ENCODE measurements at places on chromosomes 11 and 22.

- DNase-seq, result no peak
Measured at GRCh38 chr22:41966607-41967240, 2.5 kb upstream of the SEPTIN3 start.

DNA sequence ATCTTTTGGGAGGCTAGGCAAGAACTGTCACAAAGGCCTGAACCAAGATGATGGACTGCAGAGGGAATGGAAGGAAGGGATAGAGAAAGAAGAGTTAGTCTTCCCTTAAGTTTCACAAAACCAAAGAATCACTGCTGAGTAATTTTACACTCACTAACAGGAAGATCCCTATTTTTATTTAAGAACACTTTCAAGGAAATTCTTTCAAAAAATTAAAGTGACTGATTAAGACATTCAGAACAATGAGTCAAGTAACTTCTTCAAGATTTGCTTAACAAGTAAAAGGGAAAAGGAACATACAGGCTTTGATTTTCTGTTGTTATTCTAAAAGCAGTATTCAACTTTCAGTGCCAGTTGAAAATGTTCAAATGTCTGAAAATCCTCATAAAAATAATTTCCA lies 3.1 kb downstream of the PITPNB start:
- no peak for DNase-seq

DNA sequence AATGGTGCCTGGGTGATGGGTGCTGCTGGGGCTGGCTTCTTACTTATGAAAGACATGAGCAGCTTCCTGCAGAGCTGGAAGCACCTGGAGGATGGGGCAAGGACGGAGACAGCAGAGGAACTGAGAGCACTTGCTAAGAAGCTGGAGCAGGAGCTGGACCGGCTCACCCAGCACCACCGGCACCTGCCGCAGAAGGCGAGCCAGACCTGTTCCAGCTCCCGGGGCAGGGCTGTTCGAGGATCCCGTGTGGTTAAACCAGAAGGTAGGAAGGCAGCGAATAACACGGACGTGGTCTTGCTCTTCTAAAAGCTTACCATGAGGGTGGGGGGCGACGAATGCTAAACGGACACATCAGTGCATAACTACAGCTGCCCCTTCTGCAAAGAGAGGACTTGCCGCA lies 9.3 kb downstream of the APOL5 start:
- DNase-seq, result no peak

GRCh38 chr11:62075438-62075837 lies 48.4 kb upstream of the INCENP start:
- no peak for DNase-seq

GRCh38 chr11:44877571-44878497 lies 72.8 kb downstream of the TP53I11 start:
- DNase-seq, result no peak

DNA sequence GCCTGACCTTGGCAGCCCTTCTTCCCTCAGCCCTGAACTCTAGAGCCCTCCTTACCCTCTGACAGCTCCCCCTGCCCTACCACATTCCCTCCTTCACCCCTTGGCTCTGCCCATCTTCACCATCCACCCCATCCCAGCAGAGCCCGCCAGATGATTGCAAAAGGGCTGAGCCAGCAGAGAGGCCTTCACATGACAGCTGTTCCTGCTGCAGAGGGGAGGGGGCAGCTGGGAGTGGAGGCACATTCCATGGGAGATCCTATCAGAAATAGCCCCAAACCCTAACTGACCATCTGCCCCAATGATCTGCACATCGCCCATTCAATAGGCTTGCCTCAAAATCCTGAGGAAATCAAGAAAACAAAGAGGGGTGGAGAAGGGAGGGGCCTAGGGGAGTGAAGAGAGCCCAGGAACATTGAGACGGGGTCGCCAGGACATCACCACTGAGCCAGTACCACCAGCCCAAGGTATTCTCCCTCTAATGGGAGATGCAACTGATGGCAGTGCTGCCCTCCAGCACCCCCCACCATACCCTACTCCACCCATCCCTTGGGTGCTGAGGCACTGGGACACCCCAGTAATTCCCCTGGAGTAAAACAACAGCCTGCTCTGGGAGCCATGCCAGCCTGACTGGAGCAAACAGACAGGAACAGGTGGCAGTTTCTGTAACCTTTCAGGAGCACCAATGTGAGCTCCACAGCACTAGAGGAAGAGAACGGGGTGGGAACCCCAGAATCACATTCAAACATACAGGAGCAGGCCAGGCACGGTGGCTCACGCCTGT lies 8.0 kb upstream of the AHNAK start:
- DNase-seq, result peak; percentile 91

DNA sequence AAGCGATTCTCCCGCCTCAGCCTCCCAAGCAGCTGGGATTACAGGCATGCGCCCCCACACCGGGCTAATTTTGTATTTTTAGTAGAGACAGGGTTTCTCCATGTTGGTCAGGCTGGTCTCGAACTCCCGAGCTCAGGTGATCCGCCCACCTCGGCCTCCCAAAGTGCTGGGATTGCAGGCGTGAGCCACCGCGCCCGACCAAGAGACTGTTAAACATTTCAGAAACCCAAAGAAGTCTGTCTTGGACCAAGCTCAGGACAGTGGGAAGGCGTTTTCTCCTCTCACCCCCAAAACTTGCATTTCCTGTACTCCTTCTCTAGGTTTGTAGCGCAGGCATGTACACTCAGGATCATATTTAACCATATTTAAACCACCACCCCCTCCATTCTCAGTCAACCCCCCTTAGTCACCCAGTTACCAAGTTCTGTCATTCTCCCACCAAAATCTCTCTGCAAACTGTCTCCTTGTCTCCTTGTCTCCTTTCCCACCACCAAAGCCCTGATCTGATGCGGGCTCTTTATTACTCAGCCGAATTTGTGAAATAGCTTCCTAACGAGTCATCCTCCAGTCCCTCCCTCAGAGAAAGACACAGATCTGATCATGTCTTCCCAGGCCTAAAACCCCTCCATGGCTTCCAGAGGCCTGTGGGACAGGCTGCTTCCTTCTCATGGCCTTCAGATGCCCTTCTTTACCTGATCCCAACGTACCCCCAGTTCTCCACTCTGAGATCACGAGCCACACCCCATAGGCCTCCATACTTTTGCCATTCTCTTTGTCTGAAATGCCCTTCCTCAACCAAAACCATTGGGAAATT lies 29.0 kb upstream of the CREB3L1 start:
- no peak for DNase-seq

DNA sequence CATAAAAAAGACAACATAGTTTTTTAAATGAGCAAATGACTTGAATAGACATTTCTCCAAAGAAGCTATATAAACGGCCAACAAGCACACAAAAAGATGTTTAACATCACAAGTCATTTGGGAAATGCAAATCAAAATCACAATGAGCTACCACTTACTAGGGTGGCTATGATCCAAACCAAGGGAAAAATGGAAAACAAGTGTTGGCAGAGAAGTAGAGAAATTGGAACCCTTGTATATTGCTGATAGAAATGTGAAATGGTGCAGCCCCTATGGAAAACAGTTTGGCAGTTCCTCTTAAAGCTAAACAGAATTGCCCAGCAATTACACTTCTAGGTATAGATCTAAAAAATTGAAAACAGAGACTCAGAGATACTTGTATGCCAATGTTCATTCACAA lies 29.0 kb downstream of the PAMR1 start:
- DNase-seq, result no peak

GRCh38 chr11:65003282-65003681 lies 6.5 kb upstream of the BATF2 start:
- DNase-seq, result no peak

GRCh38 chr11:116580799-116581198 lies 192.0 kb downstream of the BUD13 start:
- DNase-seq, result no peak

DNA sequence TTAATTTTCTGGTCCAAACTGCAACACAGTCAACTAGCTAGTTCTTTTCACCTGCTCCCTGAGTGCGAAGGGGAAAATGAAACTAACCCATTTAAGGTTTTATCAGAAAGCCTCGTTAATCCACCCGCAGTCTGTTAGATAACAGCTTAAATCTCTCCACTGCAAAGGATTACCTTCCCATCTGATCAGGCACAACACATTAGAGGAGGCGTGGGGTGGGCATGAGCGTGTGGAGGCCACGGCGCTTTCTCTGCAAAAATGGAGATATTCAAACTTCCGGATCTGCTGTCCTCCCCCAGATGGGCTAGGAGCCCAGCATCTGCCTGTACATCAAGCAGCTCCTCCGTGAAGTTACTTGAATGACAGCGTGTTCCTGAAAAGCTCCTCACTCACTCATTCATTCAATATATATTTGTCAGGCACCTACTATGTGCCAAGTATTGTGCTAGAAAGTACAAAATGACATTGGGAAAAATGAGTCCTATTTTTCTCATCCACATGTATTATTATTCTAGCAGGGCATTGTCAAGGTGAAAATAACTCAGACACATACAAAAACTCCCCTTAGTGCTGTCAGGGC lies 13.5 kb upstream of the ANKK1 start:
- DNase-seq, result no peak

GRCh38 chr11:131658414-131658813 lies 288.0 kb downstream of the NTM start:
- DNase-seq, result no peak

DNA sequence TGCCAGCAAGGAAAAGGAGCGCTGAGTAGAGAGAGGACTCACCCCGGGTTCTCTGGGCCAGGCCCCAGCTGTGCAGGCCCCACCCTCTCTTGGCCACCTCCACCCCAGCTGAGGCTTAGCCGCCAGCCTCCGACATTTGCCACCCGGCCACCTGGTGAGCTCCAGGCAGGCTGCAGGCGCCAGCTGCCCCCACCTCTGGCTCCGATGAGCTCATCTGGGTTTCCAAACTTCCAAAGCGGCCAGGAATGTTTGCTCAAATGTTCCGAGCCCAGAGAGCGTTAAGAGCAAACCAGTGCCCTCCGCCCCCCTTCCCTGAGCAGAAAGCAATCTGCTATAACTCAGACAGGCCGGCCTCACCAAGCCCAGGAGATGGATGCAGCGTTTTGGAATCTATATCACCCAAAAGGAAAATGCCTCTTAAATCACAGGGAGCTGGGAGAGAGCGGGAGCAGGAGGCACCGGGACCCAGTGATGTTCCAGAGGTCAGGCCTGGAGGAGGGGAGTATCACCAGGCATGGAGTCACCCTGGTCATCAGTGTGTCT lies 9.1 kb upstream of the MN1 start:
- peak; percentile 40 for DNase-seq

GRCh38 chr11:22456993-22457762 lies 119.0 kb downstream of the SLC17A6 start:
- DNase-seq, result no peak

- DNase-seq, result peak; percentile 90
Measured at GRCh38 chr22:37563153-37564081, 3.1 kb downstream of the CDC42EP1 start.

DNA sequence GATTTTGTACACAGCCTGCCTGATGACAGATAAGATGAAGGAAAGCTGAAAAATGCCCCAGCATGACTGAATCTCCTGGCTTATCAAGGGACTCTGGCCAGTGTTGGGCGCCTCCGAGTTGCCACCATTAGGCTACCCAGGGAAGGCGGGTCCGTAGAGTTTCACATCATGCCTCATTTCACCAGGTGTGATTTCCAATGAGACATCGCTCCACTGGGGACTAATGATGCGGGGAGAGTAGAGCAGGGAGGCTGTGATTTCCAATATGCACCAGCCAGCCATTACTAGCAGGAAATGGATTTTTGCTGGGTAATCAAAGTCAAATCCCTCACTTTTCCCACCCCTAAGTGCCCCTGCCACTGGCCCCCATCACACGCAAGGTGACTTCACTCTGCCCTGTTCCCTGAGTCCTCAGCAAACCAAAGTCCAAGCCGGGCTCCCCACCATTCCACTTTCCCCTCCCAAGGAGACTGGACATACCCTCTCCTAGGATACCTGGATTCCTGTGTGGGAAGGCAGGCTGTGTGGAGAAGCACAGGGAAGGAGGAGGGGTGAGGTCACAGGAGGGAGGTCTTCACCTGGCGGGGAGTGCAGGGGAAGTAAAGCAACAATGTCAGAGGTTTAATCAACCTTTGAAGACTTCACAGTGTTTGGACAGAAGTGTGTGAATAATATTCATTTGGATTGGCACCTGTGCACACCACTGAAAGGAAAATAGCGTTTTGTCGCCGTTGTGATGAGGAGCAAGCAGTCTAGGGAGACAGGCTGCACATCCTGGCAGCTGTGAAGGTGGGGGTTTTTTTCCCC lies 613.3 kb upstream of the CADM1 start:
- DNase-seq, result no peak

- DNase-seq, result no peak
Measured at GRCh38 chr22:30681831-30682230, 12.8 kb upstream of the OSBP2 start.

DNA sequence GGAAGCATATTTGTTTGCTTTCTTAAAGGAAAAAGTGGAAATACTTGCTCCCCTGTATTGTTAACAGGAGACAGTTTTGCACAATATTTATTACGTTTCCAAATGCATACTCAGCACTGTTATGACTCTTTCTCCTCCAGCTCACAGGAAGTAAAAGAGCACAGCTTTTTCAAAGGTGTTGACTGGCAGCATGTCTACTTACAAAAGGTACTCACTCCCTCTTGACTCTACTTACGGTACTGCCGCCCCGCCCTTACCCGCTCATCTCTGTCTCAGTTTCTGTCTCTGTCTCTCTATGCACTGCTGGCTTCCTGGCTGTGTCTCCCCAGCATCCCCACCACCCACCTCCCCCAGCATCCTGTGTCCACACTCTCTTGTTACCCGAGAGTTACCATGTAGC lies 32.2 kb upstream of the MYO18B start:
- no peak for DNase-seq

GRCh38 chr11:63855975-63856374 lies 17.1 kb downstream of the MARK2 start:
- no peak for DNase-seq

DNA sequence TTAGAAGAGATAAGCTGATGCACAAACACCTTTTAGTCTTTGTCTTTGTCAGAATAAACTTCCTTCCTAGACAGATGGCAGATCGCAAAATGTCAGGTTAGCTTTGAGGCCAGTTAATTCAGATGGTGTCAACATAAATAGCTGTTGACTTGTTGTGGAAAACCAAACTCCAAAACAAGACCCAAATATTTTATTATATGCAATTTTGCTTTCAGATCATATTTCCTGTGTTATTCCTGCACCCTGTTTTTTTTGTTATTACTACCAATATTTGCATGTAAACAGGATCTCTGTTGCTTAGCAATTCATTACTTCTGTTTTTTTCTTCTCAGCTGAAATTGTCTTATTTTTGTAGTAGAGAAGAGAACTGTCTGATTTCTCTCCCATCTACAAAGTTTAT lies 316.0 kb downstream of the ETS1 start:
- DNase-seq, result no peak

Measured in breast epithelium (tissue), 4 donors.